ENCODE measurements at places on chromosomes 11 and 22.

- DNase-seq, result no peak
Measured at GRCh38 chr11:134644476-134645456, 232.7 kb upstream of the B3GAT1 start.

DNA sequence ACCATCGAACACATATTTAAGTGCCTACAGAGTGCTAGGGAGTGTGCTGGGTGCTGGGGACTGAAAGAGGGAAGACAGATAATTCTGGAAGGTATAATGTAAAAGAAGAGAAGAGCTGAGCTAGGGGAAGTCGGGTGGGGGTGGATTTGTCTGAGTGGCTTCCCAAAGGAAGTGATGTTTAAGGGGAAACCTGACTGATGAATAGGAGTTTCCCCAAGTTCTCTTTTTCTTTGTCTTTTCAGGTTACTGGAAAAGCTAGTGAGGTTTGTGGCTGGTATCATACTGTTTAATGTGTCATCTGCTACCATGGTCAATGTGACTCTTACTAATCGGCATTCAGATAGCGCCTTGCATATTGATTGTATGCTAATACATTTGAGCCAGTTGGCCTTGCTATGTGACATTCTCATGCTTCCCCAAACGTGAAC lies 151.6 kb upstream of the MTMR2 start:
- DNase-seq, result peak; percentile 25

DNA sequence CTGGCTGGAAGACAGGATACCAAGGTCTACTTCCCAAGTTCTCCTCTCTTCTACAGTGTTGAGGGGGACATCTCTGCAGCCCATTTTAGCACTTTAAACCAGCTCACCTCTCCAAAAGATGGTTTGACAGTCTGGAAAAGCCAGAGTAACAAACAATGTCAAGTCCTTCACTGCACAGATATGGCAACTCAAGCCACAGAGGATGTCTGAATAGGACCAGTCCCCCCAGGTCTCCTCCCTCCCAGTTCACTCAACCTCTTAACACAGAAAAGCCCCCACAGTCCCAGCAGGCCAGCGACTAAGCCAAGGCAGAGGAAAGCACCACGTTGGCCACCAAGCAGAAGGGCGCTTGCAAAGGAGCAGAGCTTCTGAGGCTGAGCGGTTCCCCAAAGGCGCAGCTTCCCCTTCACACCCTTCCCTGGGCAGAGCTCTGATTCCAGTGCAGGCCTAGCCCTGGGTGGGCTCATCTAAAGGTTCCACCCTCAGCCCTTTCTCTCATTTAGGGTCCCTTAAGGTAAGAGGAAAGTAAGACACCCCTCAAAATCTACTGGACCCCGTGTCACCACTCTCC lies 62.7 kb downstream of the PAK1 start:
- DNase-seq, result peak; percentile 6

DNA sequence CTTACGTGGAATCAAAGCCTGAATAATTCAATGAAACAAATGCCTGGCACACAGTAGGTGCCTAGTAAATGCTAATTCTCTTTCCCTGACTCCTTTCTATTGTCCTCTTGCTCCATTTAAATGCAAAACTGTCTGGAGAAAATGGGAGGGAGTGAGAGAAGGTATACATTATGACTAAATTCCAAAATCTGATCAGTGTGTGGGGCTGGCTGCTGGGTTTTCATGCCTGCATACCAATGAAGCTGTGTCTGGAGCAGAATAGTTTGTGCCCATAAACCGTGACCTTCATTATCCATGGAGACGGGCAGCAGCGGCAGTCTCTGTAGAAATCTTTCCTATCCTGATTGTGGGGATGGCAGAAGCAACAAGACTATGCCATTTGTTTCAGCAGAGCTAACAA lies 223.4 kb upstream of the ZBED5 start:
- no peak for DNase-seq

- peak; percentile 2 for DNase-seq
Measured at GRCh38 chr11:132114185-132114584, 743.8 kb downstream of the NTM start.

- no peak for DNase-seq
Measured at GRCh38 chr11:132220474-132220873, 850.1 kb downstream of the NTM start.

DNA sequence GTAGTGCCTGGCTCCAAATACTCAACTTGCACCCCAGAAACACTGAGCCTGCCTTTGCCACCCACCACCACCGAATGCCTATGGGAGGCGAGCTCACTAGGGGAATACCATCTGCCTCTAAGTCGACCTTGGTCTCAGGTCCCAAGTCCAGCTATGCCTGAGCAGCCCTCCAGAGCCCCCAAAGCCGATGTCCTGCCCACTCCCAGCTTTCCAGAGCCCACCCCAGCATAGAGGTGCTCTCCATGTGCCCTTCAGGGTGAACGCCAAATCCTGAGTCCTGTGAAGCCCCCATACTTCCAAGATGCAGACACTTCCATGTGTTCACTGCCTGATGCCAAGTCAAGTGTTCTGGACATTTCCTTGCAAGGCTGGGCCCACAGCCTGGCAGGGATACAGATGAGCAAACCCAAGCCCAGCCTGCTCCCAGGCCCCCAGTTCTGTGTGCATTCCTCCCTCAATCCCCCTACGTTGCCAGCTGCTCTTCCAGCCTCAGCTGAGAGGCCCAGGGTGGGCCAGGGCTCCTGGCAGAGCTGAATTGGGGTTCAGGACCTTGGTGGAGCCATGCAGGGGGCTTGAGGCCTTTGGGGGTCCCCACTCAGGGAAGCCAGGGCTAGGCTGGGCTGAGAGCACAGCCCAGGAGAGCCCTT lies 2.6 kb upstream of the KMT5B start:
- no peak for DNase-seq

DNA sequence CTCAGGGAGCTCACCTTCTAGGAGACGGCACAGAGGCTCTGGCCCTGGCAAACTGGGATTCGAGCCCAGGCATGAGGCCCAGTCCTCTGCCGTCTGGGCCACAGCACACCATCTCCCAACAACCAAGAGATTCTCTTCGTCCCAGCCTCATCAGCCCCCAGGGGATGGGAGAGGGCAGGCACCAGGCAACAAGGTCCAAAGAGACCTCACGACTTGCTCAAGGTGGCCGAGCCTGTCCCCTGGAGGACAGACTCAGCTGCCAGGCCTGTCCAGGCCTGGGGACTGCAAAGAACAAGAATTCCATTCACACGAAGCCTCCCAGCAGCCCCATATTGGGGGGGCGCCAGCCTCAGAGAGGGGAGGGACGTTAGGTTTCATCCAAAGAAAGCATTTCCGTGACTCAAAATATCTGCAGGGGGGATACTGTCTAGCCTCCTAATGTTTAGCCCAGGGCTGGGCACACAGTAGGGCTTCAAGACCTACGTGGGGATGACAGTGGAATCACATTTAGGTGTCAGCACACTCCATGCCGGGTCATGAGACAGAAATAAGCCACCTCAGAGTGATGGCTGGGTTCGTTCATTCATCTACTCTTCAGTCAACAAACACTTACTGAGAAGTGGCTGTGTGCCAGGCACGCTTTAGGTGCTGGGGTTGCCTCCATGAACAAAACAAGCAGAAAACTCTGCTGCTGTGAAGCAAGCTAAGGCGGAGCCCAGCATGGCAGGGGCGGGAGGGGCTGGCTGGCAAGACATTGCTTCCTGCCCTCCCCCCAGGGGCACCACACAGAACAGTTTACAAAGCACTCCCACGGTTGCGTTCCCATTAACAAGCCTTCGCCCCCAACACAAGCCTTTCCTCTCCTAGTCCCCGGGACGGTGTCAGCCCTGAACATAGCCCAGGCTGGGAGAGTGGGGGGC lies 1.2 kb downstream of the CARNS1 start:
- DNase-seq, result peak; percentile 89

DNA sequence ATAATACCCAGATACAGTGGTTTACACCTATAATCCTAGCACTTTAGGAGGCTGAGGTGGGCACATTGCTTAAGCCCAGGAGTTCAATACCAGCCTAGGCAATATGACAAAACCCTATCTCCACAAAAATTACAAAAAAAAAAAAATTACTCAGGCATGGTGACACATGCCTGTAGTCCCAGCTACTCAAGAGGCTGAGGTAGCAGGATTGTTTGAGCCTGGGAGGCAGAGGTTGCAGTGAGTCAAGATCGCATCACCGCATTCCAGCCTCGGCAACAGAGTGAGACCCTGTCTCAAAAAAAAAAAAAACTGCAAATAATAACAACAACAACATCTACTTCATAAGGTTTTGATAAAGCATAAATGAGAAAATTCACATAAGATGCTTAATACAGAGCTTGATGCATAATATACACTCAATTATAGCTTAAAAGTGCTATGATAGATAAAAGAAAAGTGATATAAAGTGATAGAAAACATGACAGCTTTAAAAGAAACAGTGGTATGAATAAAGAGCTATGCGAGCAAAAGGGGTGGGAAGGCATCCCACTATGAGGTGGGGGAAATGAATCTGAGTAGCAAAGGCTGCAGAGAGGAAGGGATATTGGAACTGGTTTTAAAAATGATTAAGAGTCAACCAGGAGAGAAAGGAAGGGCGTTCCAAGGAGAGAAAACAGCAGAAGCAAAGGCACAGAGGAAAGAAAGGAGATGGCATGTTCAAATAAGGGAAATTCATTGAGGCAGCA lies 197.6 kb downstream of the KIF18A start:
- no peak for DNase-seq

DNA sequence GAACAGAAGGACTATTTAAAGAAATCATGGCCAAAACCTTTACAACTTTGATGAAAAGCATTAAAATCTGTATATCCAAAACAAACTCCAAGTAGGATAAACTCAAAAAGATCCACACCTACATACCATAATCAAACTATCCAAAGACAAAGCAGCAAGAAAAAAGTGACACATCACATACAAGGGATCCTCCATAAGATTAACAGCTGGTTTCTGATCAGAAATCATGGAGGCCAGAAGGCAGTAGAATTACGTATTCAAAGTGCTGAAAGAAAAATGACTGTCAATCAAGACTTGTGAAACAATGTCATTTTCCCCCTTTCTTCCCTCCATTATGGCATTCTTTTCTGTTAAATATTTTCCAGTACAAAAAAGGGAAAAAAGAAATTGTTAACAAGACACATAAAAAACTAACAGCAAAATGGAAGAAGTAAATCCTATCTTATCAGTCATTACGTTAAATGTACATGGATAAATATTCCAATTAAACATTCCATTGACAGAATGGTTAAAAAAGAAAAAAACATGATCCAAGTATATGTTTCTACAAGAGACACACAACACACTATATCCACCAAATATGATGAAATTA lies 34.2 kb upstream of the ARHGAP32 start:
- DNase-seq, result no peak

GRCh38 chr11:8289492-8289918 lies 25.8 kb upstream of the LMO1 start:
- no peak for DNase-seq

DNA sequence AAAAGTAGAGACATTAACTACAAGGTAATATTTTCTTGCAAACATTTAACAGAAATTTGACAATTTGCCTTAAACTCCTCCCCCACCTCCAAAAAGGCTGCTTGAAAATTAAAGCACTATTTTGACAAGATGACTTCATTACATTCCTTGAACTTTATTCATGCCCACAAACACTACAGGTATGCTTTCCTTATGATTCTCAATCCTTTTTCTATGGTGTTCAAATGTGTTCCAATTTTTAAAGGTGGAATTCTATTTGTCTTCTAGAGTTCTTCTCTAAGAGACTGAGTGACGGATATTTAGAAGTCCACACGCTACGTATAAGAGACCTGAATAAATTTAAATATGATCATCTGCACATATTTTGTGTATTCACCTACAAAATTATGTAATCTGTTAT lies 69.4 kb downstream of the MRTFA start:
- DNase-seq, result no peak

DNA sequence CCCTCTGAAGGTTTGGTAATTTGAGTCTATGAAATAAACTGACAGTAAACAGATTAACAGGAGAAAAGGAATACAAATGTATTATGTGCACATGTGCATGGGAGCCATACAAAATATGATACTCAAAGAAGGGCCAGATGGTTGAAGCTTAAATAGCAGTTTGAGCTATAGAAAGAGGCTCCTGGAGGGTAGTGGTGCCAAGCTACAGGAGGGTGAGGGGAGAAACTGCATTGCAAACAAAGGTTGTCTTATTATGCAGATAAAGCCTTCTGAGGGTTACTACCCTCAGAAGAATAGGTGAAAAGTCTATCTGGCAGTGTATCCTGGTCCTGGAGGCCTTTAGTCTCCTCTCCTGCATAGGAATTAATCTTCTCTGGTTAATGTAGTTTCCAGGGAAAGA lies 267.3 kb upstream of the MPPED2 start:
- no peak for DNase-seq

DNA sequence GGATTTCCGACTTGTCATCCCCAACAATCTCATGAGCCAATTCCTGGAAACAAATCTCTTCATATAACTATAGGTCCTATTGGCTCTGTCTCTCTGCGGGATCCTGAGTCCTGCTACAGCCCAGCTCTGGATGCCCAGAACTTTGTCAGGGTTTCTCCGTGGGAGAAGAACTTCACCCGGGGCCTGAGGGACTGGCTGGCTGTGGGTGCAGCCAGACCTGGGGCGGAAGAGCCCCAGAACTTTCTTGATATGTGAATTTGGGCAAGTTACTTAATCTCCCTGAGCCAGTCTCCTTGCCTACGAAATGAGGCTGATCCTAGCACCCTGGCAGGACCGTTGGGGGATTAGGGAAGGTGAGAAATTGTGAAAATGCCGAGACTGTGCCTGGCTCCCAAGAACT lies 6.6 kb upstream of the TRIM29 start:
- no peak for DNase-seq

DNA sequence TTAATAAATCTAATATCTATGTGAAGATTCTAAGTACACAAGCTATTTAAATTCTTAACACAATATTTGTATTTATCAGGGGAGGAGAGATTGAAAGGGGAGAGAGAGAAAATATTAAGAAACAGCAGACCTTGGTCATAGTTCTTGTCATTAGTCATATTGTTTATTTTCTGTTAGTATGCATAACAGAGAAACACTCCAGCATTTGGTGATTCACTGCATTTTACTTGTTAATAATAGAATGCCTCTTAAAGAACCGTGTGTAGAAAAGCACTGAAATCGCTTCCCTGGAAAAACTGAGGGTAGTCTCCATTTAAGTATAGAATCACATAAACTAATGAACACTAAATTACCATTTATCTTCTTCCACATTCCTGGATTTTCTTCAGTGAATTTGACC lies 122.7 kb upstream of the TRPC6 start:
- DNase-seq, result no peak

DNA sequence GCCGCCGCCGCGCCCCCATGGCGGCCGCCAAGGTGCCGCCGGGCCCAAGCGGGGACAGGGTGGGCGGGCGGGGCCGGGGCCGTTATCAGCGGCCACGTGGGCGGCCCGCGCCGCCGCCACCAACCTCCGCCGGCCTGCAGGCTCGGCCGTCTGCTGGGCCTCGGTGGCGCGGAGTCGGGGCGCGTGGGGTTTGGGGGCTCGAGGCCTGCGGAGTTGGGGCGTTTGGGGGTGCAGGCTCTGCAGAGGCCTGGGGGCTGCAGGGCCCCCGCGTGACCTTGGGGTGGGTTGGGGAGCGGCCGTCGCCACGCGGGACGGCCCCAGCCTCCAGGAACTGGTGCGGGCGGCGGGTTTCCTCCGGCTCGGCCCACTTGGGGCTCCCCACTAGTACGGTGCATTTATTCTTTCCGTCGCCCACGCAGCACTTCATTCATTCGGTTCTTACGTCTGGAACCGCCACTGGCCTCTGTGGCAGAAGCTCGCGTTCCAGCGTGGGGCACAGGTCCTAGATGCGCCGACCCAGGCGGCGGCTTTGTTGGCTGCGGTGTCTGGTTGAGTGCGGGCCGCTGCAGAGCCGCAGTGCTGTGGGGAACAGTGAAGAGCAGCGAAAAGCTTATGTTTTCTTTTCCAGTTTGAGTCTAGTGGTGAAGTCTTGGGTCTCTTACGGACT lies 740 bp upstream of the TRMT2A start:
- DNase-seq, result peak; percentile 33
